ENCODE measurements at places on chromosomes 16 and 17. TPM values are rescaled to one million over a fixed set of nuclear protein-coding genes. Genes with fewer than 3 reads are reported as not detected.

CACNA1G gene
- 17.1 TPM for polyA plus RNA-seq

GRIN2C gene
- 0.26 TPM for polyA plus RNA-seq

ZG16 gene
- polyA plus RNA-seq: not detected

TPSG1 gene
- 0.35 TPM for polyA plus RNA-seq

KIFC3 gene
- 35.6 TPM for polyA plus RNA-seq

PHF23 gene
- polyA plus RNA-seq: 46.7 TPM

CRYBA1 gene
- not detected for polyA plus RNA-seq

DNA sequence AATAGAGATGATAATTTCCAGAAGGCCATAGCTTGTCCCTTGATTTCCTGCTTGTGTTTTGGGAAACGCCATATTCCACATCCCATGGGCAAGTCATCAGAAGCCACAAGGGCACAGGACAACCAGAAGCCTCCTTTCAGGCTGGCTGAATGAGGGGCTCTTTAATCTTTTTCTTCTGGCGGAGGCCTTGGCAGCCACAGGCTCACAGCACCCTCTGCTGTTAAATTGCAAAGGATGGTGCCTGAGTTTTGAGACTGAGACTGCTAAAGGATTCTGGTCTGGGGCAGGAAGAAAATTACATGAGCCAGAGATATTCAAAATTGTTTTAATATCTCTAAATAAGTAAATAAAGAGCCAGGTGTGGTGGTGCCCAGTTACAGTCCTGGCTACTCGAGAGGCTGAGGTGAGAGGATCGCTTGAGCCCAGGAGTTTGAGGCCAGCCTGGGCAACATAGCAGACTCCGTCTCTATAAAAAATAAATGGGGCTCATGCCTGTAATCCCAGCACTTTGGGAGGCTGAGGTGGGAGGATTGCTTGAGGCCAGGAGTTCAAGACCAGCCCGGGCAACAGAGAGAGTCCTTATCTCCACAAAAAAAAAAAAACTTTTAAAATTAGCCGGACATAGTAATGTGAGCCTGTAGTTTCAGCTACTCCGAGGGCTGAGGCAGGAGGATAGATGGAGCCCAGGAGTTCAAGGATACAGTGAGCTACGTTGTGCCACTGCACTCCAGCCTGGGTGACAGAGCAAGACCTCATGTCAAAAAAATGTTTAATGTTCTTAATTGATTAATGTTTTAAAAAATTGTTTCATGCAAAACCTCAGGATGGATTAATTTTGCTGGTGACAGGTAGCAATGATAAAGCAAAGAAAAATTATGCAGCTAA, 26.3 kb downstream of the AARSD1 start:
- DNase-seq: peak; percentile 54

DNA sequence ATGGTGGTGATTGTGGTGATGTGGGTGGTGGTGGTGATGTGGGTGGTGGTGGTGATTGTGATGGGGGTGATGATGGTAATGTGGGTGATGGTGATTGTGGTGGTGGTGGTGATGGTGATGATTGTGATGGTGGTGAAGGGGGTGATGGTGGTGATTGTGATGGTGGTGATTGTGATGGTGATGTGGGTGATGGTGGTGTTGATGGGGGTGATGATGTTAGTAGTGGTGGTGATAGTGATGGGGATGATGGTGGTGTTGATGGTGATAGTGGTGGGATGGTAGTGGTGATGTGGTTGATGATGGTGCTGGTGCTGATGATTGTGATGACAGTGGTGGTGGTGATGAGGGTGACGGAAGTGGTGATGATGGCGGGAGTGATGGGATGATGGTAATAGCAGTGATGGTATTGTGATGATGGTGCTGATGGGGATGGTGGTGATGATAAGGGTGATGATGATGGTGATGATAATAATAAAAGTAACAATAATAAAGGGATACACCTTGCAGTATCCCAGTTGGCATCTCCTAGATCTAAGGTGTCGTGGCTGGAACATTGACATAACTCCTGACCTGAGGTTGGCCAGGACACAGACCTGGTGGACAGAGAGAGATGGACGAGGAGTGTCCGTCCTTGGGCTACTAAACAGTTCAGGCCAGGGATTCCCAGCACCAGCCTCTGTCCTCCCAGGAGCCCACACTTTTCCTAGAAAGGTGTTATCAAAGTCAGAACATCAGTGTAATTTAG, 344.5 kb downstream of the SEC14L1 start:
- no peak for DNase-seq

GRCh38 chr16:54242199-54242598, 44.4 kb downstream of the IRX3 start:
- DNase-seq: no peak

DNA sequence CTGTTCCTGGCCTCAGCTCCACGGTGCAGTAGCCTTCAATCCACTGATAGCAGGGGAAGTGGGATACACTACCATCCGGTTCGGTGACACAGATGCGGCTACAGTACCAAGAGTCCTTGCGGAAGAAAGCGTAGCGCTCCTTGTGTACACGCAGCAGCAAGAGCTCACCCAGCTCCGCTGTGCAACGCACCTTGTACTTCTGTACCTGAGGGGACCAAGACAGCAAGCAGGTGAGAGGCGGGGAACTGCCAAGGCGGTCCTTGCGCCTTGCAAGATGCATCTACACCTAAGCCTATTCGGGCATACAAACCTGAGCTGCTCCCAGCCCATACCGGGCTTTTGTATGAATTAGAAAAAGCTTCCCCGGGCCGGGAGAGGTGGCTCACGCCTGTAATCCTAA, 1.5 kb downstream of the ALOXE3 start:
- DNase-seq: no peak

- DNase-seq: no peak
Measured at GRCh38 chr17:21242026-21242697, 11.0 kb downstream of the NATD1 start.

DNA sequence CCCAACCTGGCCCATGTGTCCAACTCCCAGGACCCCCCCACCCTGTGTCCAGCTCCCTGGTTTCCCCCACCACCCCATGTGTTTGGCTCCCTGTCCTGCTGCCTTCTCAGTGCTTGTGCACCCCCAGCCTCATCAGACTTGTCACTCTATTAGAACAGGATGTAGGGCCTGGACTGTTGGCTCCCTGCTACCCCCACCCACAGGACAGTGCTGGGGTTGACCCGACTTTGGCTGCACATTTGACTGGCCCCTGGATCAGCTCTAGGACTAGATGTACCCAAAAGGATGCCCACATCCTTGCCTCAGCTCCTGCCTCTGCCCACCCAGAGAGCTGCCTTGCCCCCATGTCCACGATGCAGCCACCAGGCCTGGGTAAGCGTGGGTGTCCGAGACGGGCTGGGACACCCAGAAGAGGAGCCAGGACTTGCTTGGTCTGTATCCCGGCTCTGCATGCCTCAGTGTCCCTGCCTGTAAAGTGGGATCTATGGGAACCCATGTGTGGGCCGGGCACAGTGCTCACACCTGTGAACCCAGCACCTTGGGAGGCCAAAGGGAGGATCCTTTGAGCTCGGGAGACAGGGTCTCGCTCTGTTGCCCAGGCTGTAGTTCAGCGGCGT, 1.5 kb upstream of the CCDC57 start:
- no peak for DNase-seq

DNA sequence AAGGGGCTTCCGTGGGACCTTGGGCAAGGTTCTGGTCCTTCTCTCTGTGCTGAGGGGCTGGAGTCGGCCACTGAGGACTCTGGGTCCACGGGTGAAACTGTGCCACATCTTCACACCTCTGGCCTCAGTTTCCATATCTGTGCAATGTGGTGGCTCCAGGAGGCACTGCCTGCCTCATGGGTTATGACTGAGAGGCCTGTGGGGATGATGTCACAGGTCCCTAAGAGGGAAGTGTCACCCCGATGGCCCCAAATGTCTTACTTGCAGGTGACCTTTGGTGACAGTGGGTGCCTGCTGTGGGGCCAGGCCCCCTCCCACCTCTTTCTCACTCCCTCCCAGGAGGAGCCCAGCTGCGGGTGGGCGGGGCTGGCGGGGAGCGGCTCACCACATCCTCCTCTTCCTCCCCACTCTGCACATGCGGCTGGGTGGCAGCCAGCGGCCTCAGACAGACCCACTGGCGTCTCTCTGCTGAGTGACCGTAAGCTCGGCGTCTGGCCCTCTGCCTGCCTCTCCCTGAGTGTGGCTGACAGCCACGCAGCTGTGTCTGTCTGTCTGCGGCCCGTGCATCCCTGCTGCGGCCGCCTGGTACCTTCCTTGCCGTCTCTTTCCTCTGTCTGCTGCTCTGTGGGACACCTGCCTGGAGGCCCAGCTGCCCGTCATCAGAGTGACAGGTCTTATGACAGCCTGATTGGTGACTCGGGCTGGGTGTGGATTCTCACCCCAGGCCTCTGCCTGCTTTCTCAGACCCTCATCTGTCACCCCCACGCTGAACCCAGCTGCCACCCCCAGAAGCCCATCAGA, at the start of gene IL21R:
TSS of gene IL21R (plus strand) at position 407 of the 801 bp plus-strand sequence. CDS start 27,898 bp downstream, outside the sequence.
- DNase-seq: peak; percentile 53

DNA sequence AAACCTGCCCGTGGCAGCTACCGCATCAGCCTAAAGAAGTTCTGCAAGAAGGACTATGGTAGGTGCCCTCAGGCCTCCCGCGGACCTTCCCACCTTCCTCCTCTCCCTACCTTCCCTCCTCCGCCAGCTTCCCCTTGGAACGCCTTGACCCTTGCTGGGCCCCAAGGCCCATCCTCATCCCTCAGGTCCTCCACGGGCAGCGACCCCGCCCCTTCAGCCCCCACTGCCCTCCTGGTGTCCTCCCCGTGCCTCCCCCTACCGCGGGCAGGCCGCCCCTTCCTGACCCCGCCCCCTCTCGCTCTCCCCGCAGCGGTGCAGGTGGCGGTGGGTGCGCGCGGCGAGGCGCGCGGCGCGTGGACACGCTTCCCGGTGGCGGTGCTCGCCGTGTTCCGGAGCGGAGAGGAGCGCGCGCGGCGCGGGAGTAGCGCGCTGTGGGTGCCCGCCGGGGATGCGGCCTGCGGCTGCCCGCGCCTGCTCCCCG, 1.4 kb upstream of the TBC1D24 start:
- no peak for DNase-seq

DNA sequence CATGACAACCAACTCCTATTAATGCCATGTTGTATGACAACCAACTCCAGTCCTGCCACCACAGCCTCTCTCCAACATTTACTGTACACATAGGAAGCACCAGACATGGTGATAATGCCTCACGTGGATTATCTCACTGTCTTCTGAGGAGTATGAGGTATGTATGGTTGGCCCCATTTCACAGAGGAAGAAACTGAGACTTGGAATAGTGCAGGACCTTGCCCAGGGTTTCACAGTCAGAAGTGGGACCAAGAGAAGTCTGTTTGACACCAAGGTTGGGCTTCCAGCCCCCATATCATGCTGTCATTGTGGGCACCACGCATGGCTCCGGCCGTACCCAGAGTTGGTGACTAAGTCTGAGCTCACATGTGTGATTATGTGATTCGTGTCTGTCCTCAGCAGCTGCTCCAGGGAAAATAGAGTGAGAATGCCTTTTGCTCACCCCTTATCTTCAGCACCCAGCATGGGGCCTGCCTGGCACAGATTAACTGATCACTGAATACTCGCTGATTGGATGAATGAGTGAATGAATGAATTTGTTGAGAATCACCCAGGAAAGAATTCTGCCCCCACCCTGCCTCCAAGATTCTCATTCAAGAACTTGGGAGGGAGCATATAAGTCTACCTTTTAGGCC, 204.1 kb upstream of the NLRP1 start:
- DNase-seq: no peak

- DNase-seq: no peak
Measured at GRCh38 chr17:41315814-41316445, 420 bp upstream of the KRTAP17-1 start.

GRCh38 chr16:78984324-78984723, 616.2 kb downstream of the MAF start:
- no peak for DNase-seq
